ENCODE measurements at places on chromosomes 7 and 10. TPM values are rescaled to one million over a fixed set of nuclear protein-coding genes. Genes with fewer than 3 reads are reported as not detected.
A peak's percentile ranks its signal among the peaks of the same experiment; 100 is the strongest.

DNA sequence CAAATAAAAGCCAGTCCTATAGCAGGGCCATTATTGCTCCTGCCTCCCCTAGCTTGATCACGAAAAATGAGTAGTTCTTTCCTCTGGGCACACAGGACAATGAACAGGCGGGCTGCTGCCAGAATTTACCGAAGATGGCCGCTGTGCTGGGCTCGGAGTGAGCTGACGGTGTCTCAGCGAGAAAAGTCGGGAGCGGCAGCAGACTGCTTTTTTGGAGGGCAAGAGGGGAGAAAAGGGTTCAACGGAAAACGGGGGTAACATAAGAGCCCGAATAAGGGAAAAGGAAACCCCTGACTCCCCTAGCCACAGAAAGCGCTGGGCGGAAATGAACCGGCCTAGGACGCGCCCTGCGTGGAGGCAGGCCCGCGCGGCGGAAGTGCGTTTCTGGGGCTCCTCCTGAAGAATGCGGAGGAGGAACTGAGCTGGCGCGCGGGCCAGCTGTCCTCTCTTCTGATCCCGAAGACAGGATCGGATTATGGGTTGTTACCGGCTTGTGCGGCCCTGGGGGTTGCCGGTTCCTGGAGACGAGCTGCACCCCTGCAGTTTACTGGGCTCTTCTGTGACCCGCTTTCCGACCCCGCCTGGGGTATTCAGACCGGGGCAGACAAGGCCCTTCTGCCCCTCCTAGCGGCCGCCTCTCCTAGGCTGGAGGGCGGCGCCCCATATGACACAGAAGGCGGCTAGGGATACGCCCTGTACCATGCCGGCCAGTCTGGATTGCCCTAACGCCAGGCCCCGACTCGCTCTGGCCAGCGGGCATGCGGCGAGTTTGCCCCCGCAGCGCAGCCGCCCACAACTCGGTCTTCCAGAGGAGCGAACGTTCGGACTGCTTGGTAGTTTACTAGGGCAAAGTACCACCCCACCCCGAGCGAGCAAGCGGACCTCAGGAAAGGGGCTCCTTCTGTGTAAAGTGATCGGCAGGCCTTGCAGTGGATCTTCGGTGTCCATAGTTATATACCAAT is 30.1 kb upstream of the KMT2E start:
- DNase-seq, result peak; percentile 90

DNA sequence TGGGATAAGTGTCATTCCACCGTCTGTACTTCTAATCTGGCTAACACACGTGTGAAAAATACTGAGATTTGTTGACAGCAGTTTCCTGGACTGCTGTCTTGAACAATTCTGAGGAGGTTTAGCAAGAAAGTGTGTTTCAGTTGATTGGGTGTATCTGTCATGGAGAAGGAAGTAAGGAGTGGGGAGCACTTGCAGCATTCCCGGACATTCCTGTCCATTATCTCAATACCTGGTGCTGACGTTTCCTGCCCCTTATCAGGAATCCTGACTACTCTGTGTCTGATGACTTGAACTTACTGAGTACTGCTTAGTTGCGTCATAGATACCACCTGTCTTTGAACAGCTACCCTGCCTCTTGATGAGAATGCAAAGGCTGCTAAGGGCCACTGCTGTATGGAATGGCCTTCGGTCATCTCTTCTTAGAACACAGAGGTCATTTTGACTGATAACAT is 72.0 kb upstream of the VKORC1L1 start:
- DNase-seq, result no peak

- no peak for DNase-seq
Observed at GRCh38 chr10:86972613-86973380, 4.5 kb downstream of the ADIRF start.

The WNT16 gene
- not detected for total RNA-seq

The MSMB gene
- not detected for total RNA-seq
